ENCODE measurements at places on chromosomes 1 and 21. TPM values are rescaled to one million over a fixed set of nuclear protein-coding genes. Genes with fewer than 3 reads are reported as not detected.

- no peak for DNase-seq
- no peaks in the 10 kb centered on the region for H3K27me3 ChIP-seq
- H3K36me3 ChIP-seq = no peaks in the 10 kb centered on the region
Measured at GRCh38 chr1:20723537-20724363, 5.9 kb upstream of the KIF17 start.

GRCh38 chr1:241606544-241606943 lies 33.6 kb downstream of the CHML start:
- no peaks in the 10 kb centered on the region for H3K4me1 ChIP-seq
- H3K4me3 ChIP-seq = no peak overlapping the region
- no peaks in the 10 kb centered on the region for H3K36me3 ChIP-seq
- H3K27ac ChIP-seq = no peak overlapping the region

GUCA2B gene
- 396 TPM for total RNA-seq

DNA sequence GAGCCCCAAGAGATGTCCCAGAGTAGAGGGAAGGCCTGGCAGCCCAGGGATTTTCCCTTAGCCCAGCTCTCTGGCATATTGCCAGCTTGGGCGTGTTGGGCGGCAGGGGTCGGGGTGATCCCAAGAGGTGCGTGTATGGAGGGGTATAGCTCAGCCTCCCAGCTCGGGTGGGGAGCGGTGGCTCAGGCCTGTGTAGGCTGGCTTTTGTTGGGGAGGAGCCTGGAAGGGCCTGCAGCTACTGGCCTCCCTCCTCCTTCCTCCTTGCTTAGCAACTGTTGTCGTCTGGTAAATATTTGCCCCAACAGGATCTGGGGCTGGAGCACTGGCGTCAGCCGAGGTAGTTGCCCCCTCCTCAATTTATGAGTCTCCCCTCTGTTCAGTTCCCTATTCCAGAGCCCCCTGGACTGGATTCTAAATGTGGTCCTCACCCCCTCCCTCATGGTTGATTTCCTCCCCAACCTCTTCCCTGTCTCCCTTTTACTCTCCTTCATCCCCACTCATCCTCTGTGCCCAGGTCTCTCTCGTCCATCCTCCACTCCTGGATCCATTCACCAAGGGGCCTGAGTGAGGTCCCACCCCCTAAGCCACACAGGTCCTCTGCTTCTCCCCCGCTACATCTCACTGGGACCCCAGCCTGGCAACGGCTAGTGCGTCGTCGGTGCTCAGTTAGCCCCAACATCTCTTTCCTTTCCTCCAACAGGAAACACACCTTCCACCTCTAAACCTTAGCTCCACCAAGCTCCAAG lies 10.3 kb upstream of the LMNA start:
- DNase-seq = peak; percentile 81
- no peaks in the 10 kb centered on the region for H3K36me3 ChIP-seq
- peak overlapping the region; percentile 93 for H3K27ac ChIP-seq
- no peak overlapping the region for H3K4me3 ChIP-seq
- peaks cover 15% of the 10 kb centered on the region for H3K4me1 ChIP-seq
- no peaks in the 10 kb centered on the region for H3K27me3 ChIP-seq

DNA sequence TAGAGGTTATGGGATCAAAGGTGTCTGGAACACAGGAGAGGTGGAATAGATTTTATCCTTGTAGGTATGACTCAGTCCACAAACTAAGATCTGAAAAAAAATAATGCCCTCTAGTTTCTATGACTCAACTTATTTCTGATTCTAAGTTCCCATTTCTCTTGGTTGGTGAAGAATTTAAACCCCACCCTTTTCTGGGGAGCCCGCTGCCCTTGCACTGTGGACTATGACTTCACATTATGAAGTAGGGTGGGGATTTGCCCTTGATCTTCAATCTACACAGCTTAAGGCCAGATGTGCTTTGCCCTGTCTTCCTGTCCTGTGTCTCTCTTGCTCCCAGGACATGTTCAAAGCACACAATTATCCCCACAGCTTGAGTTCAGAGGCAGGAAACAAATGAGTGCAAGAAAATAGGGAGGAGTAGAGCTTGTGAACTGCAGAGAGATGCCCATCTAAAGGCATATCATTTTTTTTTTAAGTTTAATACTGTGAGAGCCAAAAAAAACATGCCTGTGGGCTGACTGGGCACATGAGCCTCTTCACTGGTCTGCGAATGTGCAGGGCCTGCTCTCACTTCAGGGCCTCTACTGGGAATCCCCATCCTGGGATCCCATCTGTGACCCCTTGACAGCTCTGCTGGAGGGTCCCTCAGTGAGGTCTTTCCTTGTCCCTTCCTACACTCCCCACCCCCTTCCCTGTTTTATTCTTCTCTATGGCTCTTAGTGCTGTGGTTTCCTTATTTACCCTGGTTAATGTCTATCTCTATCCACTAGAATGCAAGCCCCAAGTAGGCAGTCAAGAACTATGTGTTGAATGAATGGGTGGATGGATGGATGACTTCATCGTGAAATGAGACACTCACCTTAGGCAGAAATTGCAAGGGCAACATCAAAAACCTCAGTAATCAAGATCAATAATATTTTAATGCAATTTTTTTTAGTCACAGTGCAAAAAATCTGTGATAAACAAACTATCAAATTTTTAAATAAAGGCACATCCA lies 61.5 kb downstream of the CD58 start:
- H3K27me3 ChIP-seq = no peaks in the 10 kb centered on the region
- H3K27ac ChIP-seq = peak overlapping the region; percentile 80
- H3K36me3 ChIP-seq = no peaks in the 10 kb centered on the region
- H3K4me1 ChIP-seq = peaks cover 4% of the 10 kb centered on the region

GRCh38 chr1:65255035-65255655 lies 54.2 kb upstream of the DNAJC6 start:
- no peak for DNase-seq
- H3K4me3 ChIP-seq = peak overlapping the region; percentile 40
- no peak overlapping the region for H3K27ac ChIP-seq
- no peaks in the 10 kb centered on the region for H3K4me1 ChIP-seq
- H3K27me3 ChIP-seq = no peaks in the 10 kb centered on the region

- no peak overlapping the region for H3K4me3 ChIP-seq
- no peaks in the 10 kb centered on the region for H3K27me3 ChIP-seq
- H3K36me3 ChIP-seq = peaks cover 28% of the 10 kb centered on the region
- H3K27ac ChIP-seq = no peak overlapping the region
Measured at GRCh38 chr1:161866241-161866640, 100.1 kb downstream of the ATF6 start.

- H3K4me1 ChIP-seq = no peaks in the 10 kb centered on the region
- DNase-seq = peak; percentile 18
- no peaks in the 10 kb centered on the region for H3K36me3 ChIP-seq
- H3K27ac ChIP-seq = no peak overlapping the region
Measured at GRCh38 chr21:26686278-26686677, 113.2 kb upstream of the CYYR1 start.

DNA sequence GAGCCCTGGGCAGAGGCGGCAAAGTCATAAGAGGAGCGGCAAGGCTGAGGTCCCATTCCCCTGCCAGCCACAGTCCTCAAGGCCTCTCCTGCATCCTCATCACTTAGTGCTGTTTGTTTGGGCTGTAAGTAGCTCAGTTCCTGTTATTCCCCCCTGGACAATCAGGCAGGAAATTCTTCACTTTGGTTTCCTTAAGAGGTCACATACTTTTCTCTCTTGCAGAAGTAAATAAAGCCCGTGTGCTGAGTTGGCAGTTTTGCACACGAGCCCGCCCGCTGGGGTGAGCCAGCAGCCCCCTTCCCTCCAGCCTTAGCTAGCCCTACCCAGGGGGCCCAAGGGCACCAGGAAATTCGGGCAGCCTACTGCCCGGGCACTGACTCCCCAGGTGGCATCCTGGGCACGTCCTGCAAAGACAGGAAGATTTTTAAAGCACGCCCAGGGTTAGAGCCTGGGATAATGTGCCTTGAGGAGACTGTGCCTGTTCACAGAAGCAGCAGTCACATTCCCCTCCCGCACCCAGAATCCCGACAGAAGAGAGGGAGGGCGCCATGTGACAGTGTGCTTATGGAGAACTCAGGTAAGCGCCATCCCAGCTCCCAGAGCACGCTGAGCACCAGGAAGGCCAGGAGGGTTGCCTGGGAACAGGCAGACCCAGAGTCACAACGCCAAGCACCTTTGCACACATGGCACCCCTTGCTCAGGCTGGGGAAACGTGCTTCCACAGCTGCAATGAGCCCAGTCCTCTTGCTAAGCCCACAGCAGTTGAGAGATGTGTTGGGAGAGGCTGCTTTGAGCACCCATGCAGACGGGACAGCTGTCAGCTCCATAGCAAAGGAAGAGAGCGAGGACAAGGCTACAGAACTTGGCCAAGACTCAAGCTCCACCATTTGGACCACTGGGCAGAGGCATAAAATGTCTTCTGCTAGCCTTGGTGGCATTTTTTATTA lies 144.5 kb upstream of the TMEM51 start:
- no peaks in the 10 kb centered on the region for H3K27me3 ChIP-seq
- no peak overlapping the region for H3K4me3 ChIP-seq
- no peak for DNase-seq
- no peaks in the 10 kb centered on the region for H3K4me1 ChIP-seq

GRCh38 chr1:52792036-52792435 lies 50.5 kb upstream of the ZYG11A start:
- no peak for DNase-seq
- no peaks in the 10 kb centered on the region for H3K27me3 ChIP-seq
- no peak overlapping the region for H3K4me3 ChIP-seq

- no peak for DNase-seq
- H3K27me3 ChIP-seq = no peaks in the 10 kb centered on the region
- H3K27ac ChIP-seq = no peak overlapping the region
- H3K4me3 ChIP-seq = no peak overlapping the region
Measured at GRCh38 chr1:243244432-243244841, 10.6 kb downstream of the CEP170 start.

- no peaks in the 10 kb centered on the region for H3K4me1 ChIP-seq
- no peak for DNase-seq
- no peaks in the 10 kb centered on the region for H3K36me3 ChIP-seq
- H3K27ac ChIP-seq = no peak overlapping the region
Measured at GRCh38 chr1:65762081-65762862, 30.4 kb upstream of the PDE4B start.

DNA sequence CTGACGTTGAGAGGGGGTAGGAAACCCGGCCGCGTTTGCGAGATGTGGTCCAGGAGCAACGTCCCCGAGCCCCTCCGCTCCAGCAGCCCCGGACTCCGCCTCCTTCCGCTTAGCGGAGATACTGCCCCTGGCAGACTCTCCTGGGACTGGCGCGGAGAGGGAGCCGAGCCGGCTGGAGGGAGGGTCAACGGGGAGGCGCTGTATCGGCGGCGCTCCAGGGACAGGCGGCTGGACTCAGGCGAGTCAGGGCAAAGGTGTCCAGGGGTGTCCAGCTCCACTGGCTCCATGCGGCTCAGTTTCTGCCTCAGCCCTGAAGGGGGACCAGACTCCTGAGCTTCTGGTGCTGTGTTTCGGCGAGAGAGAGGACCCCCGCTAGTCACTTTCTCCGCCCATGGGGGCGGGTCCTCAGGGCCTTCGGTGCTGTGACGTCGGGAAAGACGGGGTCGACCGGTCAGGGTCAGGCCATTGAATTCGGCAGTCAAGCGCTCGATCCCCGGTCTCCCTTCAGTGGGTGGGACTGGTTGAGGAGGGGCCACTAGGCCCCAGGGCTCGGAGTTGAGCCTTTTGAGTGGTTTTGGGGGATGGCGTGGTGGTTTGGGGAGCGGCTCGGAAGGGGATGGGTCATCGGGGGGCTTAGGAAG lies 2.8 kb upstream of the LIX1L start:
- H3K27ac ChIP-seq = peak overlapping the region; percentile 71
- peaks cover 12% of the 10 kb centered on the region for H3K4me1 ChIP-seq
- H3K27me3 ChIP-seq = no peaks in the 10 kb centered on the region
- peak overlapping the region; percentile 63 for H3K4me3 ChIP-seq
- DNase-seq = peak; percentile 76
- H3K36me3 ChIP-seq = no peaks in the 10 kb centered on the region

- no peak overlapping the region for H3K4me3 ChIP-seq
- no peak for DNase-seq
- H3K27me3 ChIP-seq = no peaks in the 10 kb centered on the region
- no peaks in the 10 kb centered on the region for H3K36me3 ChIP-seq
- H3K27ac ChIP-seq = no peak overlapping the region
Measured at GRCh38 chr1:160864173-160864572, 1.5 kb upstream of the CD244 start.

Data from Peyer's patch (tissue), 4 donors.